ENCODE measurements at places on chromosomes 1 and 21.

DNA sequence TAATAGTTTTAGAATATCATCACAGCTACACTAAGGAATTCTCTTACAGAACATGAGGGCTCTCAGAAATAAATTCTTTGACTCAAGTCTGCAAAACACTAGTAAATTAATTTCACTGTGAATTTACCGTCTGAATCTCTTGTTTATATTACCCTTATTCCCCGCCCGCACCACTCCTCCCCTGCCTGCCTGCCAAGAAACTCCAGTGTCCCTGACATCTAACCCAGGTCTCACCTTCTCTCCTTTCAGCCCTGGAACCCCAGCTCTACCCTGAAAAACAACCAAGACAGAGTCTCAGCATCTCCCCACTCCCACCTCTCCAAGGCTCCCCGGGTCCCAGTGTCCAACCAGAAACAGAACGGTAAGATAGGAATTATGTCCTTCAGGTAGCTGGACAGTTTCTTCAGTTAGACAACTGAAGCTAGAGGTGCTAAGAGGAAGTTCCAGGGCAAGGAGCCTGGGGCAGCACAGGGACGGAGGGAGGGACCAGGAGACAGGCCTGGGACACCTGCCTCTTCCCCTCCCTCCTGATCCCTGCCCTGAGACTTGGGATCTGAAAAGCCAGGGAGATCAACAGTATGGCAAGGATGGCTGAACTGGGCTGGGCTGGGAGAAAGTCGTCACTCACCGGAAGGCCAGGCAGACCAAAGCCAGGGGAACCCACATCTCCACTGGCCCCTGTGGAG, 15.4 kb downstream of the COL16A1 start:
- no peak for DNase-seq

- DNase-seq, result no peak
These were observed 15.5 kb upstream of the FAM131C start for GRCh38 chr1:16088996-16089395.

- no peak for DNase-seq
These were observed 24.1 kb upstream of the RABGAP1L start for GRCh38 chr1:174135211-174135610.

DNA sequence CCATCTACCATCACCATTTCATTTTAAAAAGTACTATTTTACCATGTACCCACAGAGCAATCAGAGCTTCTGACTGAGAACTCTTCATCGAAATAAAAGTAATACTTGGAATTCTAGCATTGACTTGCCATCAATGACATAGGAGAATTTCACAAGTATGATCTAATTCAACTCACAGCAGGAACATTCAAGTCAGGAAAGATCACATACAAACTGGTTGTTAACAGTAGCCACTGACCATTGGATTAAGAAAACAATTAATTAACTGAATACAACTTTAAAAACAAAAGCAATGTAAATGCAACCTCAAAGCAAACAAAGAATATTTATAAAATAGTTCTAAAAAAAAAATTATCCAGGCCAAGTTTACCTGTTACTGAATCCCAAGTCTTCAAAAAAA, 18.8 kb downstream of the RNF115 start:
- DNase-seq, result no peak

DNA sequence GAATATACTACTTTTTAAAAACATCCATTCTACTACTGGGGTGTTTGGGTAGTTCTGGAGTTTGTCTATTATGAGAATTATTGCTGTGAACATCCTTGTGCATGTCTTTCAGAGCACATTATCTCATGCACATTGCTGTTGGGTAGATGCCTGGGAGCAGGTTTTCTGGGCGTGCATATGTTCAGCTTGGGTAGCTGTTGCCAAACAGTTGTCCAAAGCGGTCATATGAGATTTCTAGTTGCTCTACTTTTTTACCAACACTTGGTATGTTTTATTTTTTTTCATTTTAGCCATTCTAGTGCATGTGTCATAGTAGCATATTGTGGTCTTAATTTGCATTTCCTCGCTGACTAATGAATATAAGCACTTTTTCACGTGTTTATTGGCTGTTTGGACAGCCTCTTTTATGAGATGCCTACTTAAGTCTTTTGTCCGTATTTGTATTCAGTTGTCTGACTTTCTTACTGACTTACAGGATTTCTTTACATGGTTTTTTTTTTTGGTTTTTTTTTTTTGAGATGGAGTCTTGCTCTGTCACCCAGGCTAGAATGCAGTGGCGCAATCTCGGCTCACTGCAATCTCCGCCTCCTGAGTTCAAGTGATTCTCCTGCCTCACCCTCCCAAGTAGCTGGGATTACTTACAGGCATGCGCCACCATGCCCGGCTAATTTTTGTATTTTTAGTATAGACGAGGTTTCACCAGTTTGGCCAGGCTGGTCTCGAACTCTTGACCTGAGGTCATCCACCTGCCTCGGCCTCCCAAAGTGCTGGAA, 18.1 kb downstream of the ZDHHC18 start:
- no peak for DNase-seq

DNA sequence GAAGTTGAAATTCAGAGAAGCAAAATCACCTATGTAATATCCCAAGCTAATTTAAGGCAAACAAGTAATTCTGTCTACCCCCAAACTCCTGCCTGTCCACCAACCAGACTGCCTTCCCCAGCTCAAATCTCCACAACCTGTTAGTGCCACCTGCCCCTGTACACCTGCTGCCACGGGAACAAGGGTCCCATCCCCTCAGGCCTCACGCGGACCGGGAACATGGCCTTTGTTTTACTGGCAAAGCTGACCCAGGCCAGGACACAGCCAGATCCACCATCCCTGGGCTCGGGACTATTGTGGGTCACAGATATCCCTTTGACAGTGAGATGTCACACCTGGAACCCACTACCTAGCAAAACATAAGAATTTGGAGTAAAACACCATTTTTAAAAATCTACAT, 139.3 kb upstream of the SGIP1 start:
- DNase-seq, result no peak

GRCh38 chr1:17654519-17654918, 100.6 kb upstream of the ACTL8 start:
- DNase-seq, result no peak

- DNase-seq, result no peak
These were observed 53.6 kb upstream of the NEXN start for GRCh38 chr1:77834771-77835334.

DNA sequence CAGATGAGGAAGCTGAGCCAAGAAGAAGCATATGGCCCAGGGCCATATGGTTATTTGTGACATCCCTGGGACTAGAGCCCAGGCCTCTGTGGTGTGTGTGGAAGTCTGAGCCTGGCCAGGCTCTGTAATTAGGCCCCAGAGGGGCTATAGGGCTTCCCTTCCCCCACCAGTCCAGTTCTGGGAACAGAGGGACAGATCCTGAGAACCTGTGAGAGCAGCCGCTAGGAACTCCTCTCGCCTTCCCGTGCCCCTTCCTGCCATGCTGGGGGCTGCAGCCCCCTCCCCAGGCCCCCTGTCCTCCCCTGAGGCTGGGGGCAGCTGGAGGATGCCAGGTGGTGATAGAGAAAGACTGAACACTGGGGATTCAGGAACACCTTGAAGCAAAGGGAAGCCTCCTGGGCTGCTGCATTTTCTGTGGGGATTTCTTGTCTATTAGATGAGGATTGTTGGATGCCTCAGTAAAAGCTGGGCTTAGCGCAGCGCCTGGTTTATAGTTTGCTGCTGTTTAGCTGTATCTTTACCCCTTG, 33.3 kb downstream of the COQ8A start:
- no peak for DNase-seq

- no peak for DNase-seq
These were observed 20.0 kb downstream of the TMEM81 start for GRCh38 chr1:205064301-205064700.

GRCh38 chr1:179929955-179930798, 24.4 kb upstream of the CEP350 start:
- no peak for DNase-seq

- no peak for DNase-seq
These were observed 19.2 kb downstream of the FMO2 start for GRCh38 chr1:171204296-171204695.

- no peak for DNase-seq
These were observed 20.4 kb upstream of the FOXO6 start for GRCh38 chr1:41340655-41341364.

GRCh38 chr1:223557130-223557475, 108.4 kb downstream of the CAPN8 start:
- no peak for DNase-seq

GRCh38 chr21:29499229-29499628, 200.5 kb downstream of the BACH1 start:
- no peak for DNase-seq

Measured in germinal center (tissue), 1 donor.